ENCODE measurements at places on chromosomes 12 and 14.

- no peak for DNase-seq
These were observed 6.3 kb downstream of the TMEM179 start for GRCh38 chr14:104598039-104598909.

DNA sequence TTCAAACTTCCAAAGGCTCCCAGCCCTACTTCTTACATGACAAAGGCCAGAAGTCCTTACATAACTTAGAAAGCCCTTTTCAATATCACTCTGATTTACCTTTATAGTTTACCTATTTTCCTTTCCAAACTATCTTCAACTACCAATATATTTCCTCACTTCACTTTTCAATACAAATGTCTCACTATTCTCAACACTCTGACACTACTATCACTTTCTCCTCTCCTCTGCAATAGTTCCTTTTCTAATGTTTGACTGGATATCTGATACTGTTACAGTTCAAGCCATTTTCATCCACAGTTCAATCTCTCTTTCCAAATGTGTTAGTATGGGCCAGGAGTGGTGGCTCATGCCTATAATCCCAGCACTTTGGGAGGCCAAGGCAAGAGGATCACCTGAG, 3.3 kb downstream of the SARNP start:
- DNase-seq, result no peak

DNA sequence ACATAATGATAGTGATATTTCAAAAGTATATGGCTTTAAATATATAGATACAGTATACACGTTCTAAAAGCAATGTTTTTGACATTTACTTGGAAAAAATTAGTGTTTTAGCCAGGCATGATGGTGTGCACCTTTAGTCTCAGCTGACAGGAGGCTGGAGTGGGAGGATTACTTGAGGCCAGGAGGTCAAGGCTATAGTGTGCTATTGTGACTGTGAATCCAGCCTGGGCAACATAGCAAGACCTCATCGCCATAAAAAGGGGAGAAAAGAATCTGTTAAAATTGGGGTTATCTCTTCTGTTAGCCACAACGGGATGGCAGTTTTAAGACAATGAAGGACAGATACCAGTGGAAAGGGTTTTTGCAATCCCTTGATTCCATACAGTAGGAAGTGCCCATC, 95.2 kb downstream of the PLEKHA5 start:
- DNase-seq, result no peak

DNA sequence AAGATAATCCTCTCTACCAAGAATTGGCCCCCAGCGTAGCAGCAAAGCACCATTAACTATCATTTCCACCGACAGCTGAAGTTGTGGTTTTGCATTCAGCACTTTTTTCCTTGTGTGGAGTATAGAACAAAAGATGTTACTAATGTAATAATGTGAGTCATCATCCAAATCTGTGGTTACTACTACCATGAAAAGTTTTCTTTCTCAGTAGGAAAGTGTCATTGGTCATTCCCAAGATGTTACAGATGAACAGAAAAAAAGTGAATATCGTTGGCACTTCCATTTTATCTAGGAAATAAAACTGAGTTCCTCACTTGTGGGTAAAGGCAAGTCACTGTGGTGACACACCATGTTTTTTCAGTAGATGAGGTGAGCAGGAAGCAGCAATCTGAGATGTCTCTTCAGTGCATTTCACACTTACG, 30.3 kb upstream of the IFNG start:
- peak; percentile 2 for DNase-seq

- DNase-seq, result peak; percentile 5
These were observed 13.1 kb downstream of the PGAM5 start for GRCh38 chr12:132723764-132724140.

DNA sequence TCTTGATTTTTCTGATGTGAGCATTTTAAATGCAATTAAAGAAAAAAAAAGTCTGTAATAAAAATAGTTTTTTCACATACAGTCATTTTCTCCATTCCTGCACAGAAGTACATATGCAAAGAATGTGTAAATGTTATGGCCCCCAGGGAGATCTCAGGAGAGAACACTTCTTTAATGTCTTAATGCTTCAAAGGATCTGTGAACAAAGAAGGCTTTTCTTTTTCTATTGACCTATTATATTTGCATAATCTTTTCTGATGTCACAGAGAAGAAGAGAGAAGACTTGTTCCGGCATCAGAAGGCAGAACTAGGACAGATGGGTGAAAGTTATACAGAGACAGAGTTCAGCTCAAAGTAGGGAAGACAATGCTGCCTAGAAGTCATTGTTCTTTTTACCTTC, 413.5 kb upstream of the STXBP6 start:
- DNase-seq, result no peak

DNA sequence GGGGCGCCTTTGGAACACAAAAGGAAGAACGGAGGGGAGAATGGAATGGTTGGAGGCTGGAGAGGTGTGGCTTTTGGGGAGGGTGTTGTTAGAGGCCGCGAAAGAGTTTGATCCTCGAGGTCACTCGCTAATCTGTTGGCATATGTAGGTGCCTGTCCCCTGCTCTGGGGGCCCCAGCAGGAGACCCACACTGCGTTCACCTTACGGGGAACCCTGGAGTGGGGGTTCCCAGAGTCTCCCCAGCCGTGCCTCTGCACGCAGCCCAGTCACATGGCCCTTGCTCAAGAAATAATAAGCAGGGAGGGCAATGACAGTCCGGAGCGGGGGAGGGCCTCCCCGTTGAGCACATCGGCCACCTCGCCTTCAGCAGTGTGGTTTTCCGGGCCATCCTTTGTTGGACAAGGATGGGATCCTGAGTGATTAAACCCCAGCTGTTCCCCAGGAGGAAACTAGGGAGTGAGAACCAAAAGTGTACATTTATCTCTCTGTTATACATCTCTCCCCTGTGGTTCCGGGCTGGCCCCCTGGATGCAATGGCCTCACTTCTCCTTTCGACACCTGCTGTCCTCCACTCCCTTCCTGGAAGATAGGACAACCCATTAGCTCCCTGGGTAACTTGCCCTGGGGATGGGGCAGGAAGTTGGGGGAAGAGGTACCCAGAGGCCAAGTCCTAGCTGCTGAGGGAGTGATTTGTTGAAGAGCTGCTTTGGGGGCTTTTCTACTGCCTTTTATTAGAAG, 1.3 kb downstream of the PLEKHG3 start:
- peak; percentile 14 for DNase-seq

DNA sequence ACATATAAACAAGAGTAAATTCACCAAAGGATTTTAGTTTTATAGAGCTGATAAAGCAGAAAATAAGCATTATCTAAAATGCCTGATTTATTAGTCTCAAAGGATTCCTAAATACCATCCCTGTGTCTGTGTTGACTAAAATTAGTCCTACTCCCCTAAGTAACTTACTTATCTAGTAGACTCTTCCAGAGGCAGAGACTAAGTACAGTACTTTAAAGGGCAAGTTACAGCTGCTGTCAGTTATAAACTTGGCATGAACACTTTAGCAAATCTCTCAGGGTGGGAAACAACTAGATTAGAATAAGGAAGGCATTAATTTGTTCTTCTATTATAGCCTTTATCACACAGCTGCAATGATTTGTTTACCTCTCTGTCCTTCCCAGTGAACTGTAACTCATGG, 46.0 kb downstream of the ATP2B1 start:
- DNase-seq, result peak; percentile 39

GRCh38 chr12:95066091-95066855, 7.1 kb downstream of the NR2C1 start:
- DNase-seq, result no peak

DNA sequence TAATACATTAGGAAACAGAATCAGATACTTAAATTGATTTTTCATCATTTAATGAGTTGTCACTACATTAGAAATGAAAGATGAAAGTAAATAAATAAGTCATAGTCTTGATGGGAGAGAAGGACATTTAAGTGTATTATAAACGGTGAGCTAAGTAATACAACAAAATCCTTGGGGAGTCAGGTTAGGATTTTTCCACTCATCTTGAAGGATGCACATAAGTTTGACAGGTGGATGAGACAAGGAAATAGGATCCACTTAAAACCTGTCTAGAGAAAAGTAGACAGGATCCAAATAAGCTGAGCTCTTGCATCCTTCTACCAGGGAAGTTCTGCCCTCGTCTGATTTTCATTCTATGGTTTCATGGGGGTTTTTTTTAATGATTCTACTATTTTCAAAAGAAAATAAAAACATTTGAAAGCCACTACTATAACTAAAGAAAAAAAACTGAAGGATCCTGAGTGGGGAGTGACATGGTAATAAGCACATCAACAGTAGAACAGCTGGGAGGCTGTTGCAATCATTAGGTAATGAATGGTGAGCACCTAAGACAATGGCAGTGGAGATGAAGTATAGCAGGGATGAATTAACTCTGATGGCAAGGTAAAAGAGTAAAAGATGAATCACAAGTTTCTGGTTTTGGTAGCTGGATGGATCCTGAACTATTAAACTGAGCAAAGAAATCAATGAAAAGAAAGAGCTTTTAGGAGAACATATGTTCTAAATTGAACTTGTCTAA, 17.0 kb downstream of the CEP128 start:
- DNase-seq, result no peak

DNA sequence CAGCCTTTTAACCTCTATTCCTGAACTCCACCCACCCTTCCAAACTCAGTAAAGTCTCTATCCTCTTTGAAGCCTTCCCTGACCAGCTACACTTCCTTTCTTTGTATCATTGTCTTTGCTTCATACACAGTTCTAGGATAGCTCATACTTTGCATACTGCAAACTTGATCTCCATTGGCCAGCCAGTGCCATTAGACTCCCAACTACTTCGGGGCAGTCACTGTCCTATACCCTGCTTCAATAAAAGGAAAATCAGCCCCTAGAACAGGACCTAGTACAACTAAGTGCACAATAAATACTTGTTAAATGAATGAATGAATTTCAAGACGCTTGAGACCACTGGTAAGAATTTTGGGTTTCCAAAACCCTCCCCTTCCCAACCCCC, 521 bp upstream of the PIP4K2C start:
- DNase-seq, result no peak

GRCh38 chr14:69693801-69694729, 72.9 kb upstream of the SRSF5 start:
- no peak for DNase-seq

- no peak for DNase-seq
These were observed 19.4 kb upstream of the FIGNL2 start for GRCh38 chr12:51867796-51868428.

DNA sequence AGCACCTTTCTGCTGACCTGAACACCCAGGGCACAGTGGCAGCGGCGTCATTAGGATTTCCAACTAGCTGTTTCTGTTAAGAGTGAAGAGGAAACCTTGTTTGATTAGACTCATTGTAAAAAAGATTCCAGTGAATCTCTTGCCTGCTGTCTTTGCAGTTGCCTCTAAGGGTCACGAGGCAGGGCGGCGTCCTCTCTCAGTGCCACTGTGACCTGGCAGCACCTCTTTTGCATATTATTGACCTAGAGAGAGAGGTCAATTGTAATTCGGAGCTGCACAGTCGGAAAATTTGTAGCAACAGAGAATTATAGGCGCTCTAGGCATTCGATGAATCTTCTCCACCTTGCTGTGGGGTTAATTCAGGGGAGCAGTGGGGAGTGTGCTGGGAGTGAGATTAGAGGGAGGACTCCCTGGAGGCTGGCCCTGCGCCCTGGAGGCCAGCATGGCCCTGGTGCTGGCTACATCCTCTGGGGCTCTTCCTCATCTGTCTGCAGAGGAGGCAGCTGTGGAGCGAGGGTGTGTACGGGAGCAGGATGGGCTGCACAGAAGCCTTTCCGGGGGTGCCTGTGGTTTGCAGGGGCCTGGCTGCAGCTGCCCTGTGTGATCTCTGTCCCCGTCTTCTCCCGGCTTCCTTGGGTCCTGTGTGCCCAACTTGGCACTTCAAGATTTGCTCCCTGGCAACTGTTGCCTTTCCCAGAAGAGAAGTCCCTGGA, 14.3 kb downstream of the PACS2 start:
- DNase-seq, result no peak

DNA sequence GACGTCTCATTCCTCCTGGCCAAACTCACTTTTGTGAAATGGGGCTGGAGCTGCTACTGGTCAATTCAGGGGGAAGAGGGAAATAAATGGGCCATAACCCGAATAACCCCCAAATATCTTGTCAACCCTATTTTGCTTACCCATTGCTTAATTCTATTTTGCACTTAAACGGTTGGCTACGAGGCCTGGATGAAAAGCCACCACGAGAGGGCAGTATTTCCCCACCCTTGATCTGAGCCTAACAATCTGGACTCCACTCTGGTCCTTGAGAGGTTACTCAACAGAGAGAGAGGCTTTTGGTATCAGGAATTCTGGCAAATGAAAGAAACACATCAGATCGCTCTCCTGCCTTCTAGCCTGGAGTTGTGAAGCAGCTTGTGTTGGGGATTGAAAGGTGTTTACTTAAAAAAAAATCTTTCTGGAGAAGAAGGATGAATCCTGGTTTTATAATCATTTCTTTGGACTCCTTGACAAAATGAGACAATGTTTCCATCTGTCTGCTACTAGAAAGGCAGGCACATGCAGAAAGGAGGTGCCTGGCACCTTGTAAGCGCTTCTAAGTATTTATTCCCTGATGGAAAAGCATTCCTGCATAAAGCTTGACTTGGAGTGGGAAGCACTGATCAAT, 22.4 kb upstream of the FBXO21 start:
- peak; percentile 93 for DNase-seq

- peak; percentile 51 for DNase-seq
These were observed 9.7 kb upstream of the RIN3 start for GRCh38 chr14:92503756-92504491.

- DNase-seq, result no peak
These were observed 52.3 kb downstream of the ARMH4 start for GRCh38 chr14:58099682-58100081.

- peak; percentile 70 for DNase-seq
These were observed 94.8 kb downstream of the LRP6 start for GRCh38 chr12:12171991-12172511.

GRCh38 chr12:130491421-130492357, 154.0 kb downstream of the PIWIL1 start:
- no peak for DNase-seq

DNA sequence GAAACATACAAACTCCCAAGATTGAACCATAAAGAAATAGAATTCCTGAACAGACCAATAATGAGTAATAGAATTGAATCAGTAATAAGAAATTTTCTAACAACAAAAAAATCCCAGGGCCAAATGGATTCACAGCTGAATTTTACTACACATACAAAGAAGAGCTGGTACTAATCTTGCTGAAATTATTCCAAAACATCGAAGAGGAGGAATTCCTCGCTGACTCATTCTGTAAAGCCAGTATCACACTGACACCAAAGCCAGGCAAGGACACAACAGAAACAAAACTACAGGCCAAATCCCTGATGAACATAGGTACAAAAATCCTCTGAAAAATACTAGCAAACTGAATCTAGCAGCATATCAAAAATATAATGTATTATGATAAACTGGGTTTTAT, 367.8 kb upstream of the CLEC14A start:
- no peak for DNase-seq

All from adipocyte (in vitro differentiated cells).